MM.1S (cell line): ENCODE measurements at places on chromosomes 2 and 18.
A peak's percentile ranks its signal among the peaks of the same experiment; 100 is the strongest.

DNA sequence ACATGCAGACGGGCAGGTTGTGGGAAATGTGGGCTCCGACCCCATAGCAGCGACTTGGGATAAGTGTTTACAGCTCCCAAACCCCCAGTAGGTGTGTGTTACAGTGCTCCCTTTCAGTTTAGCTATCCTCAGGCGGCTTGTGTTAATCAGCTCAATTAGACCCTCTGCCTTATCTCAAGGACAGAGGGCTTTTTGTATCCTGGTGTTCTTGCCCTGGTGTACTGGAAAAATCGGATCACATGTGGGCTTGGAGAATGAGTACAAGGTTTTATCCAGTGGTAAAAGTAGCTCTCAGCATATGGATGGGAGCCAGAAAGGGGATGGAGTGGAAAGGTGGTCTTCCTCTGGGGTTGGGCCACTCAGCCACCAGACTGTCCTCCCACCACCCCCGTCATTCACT lies 264.7 kb upstream of the SYT4 start:
- no peak for DNase-seq

DNA sequence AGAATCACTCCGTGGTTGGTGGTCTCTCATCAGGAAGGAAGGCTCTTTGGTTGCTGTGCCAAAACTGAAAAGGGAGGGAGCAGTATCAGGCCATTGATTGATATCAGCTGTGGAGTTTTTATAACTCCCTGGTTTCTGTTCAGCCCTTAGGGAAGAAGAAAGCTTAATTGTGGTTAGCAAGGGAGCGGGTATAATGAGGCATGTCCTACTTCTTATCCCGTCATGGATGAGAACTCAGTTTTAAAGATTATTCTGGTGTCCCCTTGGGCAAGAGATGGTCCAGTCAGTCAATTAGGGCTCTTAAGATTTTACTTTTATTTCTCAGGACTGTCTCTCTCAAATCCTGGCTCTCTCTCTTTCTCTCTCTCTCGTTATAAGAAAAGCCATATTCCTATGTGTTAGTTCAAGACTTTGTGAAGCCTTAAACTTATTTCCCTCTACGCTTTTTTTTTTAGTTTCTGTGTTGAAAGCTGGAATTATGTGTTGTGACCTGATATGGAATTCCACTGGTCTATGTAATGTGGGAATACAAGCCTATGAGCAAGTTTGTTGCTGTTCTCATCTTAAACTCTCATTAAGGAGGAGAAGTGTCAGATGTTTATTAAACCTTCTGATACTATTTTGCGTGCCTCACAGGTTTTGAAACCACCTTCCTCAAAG lies 514.0 kb upstream of the CDH2 start:
- no peak for DNase-seq

GRCh38 chr2:57868619-57869139 lies 177.9 kb upstream of the VRK2 start:
- no peak for DNase-seq

GRCh38 chr2:225100269-225100668 lies 58.0 kb upstream of the DOCK10 start:
- no peak for DNase-seq

DNA sequence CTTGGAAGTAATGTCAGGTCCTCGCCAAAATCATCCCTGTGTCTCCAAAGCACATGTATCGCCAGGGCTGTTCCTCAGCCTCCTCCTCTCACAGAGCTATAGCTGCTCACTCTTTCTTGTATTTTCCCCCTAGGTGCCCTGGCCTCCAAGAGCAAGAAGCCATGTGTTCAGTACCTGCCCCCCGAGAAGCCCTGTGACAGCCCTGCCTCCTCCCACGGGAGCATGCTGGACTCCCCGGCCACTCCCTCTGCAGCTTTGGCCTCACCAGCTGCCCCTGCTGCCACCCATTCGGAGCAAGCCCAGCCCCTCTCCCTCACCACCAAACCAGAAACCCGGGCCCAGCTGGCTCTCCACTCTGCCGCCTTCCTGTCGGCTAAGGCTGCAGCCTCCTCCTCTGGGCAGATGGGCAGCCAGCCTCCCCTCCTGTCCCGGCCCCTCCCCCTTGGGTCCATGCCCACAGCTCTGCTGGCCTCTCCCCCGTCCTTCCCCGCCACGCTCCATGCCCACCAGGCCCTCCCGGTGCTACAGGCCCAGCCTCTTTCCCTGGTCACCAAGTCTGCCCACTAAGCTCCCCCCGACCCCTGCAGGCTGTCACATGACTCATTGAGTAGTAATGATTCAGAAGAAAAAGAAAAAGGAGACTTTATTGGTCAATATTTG lies 18.8 kb downstream of the TGOLN2 start:
- DNase-seq, result peak; percentile 71

DNA sequence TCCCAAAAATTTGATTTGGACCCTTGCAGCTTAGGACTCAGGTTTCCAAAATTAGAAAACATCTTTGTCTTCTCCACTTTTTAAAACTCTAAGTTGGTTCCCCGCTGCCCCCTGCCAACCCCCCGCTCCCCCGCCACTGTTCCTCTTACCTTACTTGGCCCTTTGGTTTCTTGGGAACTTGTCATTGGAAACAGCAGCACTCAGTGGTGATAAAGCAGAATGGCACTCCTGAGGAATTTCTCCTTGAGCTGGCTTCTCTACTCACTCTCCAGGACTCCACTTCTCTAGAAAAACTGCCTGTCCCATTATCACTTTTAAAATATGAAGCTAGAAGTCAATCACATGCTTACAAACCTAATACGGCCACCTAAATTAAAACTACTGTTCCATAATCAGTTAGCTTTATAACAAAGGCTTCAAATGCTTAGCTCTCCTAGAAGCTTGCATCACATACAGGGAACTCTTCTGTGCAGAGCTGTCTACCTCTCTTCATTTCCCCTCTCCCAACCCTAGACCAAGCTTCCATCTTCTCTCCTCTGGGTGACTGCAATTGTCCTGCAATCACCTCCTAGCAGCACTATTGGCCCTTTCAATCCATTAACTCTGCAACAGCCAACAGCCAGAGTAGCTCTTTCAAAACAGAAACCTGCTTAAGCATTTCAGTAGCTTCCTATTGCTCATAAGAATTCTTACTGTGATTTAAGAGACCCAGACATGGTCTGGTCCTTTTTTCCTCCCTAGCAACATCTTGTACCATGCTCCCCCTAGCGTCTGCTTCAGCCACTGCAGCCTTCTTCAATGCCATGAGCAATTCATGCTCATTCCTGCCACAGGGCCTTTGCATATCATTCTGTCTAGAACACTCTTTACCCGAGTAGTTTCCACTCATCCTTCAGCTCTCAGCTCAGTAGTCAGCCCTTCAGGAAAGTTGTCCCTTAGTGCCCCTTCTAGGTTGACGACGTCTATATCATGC lies 15.2 kb upstream of the PLEKHM3 start:
- peak; percentile 73 for DNase-seq
